ENCODE measurements at places on chromosomes 11 and 22.
A peak's percentile ranks its signal among the peaks of the same experiment; 100 is the strongest.

DNA sequence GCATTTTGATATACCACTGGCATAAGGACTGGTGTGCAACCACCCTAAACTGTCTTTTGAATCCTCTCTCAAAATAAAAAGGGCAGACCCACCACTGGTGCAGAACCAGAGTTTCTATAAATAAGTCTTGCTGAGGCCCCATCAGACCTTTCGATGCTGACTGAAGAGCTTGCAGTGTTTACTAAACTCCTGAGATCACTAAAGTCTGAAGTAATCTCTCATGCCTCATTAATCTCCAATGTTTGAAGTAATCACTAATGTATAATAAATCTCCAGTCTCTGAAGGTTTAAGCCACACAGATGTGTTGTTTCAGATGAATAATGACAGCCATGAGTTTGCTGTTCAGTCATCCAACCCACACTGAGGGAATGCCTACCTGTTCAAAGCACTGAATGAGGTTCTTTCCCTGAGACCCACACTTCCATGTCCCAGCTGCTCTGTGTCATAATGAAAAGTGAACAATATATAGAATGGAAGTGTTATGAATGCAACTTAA lies 50.6 kb upstream of the DEUP1 start:
- DNase-seq, result no peak

- DNase-seq, result no peak
These were observed 42.5 kb upstream of the AQP11 start for GRCh38 chr11:77547047-77547836.

DNA sequence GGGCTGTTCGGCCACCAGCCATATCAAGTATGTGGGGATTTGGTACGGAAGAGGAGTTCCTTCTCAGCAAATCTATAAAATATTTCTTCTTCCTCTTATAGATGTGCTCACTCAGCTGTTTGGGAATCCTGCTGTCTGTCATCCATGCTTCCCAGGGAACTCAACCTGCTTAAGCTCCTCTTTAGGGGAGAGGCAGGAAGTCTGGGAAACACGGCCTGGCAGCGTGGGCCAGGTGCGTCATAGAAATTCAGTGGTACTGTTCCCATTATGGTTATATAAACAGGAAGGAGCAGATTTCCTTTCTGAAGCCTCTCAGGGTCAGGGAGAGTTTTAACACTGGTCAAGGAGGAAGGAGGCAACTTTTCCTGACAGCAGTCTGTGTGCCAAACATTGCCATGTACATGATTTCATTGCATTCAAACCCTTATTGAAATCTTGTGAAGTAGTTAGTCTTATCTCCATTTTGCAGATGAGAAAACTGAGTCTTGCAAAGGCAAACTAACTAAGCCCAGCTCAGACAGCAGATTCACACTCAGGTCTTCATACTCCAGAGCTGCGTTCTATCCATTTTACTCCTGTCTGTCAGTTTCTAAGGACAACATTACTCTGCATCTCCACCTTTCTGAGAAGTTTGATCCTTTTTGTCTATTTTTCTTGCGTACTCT lies 35.4 kb upstream of the AMOTL1 start:
- DNase-seq, result peak; percentile 97

DNA sequence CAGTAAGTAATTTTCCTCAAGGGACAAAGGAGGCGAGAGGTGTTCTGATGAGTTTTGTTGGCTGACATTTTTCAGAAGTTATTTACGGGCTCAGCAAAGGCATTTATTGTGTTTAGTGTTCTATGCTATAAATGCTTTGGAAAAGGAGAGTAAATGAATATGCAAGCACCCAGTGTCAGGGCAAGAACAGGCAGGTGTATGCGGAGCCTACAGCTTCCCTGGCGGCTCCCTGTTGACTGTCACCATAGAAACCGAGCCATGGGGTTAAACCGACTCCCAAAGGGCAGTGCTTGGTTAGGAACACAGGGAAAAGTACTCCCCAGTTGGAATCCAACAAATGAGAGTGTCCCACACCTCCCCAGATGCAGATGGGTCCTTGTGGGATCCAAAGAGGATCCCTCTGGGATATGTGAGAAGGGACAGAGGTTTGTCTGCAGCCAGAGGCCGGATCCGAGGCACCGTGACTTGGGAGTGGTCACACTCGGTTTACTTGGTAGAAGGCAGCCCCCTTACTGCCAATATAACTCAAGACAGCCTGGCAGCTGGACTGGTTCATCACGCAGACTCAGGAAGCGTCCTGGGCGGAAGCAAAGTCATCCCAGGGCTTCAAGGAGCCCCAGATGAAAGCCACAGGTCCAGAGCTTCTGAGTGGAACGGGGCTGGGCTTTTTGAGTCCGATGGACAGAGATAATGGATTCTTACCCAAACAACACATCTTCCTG lies 329.7 kb downstream of the CTTN start:
- no peak for DNase-seq

DNA sequence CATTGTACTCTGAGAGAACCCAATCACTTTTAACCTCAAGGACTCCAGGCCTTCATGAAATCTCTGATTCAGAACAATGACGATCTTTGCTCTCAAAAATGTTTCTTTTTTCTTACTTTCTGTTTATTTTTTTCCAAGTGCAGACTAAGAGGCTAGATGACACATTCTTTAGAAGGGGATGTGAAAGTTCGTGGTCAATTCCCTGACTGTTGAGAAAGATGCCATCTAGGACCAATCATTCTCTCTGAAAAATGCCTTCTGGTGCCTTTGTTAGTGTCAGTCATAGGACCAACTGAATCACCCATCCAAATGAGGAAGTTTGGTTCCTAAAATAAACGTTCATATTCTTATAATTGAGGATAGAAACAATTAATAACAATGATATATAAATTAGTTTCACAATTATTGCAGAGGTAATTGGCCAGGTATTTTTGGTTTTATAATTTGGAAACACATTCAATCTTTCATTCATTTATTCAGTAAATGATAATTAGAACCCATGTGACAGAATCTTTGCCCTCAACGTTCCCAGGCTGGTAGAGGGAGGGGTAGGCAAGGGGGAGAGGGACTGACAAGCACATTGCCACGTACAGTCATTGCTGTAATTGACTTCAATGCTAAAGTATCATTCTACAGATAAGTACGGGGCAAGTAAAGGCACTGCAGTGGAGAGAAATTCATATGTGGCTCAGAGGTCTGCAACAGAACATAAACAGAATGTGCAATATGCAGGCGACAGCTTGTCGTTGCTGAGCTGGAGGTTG lies 333.4 kb upstream of the MPPED2 start:
- peak; percentile 16 for DNase-seq

GRCh38 chr22:39592081-39593065 lies 21.8 kb downstream of the CACNA1I start:
- DNase-seq, result peak; percentile 95

DNA sequence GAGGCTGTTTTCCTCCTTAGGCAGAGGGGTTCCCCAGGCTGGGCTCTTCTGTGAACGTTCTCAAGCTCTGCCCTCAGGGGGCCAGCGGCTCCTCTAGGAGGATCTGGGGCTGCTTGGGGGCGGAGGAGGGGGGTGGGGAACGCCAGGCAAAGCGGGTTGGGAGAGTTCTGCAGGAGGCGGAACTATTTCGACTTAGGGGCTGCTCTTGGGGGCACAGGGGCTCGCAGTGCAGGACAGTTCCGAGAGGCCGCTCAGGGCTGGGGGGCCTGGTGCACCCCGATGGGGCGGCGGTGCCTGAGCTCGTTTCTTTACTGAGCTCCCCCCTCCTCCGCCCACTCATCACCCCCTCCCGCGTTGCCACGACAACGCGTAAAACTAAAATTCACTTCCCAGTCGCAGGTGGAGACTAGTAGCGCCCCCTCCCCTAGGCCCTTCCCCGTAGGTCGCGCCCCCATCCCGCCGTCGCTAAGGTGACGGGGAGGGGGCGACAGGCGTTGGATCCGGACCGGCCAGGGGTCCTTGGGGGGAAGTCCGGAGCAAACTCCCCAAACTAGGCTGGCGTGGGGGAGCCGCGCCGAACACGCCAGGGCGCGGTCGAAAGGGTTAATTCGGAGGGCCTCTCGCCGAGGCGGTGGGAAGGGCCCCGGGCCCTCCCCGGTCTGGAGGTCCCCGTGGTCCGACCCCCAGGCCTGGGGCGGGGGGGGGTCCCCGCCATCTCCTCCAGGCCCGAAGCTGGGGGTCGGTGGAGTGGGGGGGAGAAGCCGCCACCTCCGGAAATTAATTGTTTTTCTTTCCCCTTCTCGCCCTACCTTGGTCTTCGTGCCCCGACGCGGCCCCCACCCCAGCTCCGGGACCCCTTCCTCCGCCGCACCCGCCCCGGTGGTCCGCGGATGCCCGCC lies 857 bp downstream of the SHANK3 start:
- DNase-seq, result no peak

GRCh38 chr11:64294774-64295173 lies 3.7 kb downstream of the KCNK4 start:
- DNase-seq, result no peak

DNA sequence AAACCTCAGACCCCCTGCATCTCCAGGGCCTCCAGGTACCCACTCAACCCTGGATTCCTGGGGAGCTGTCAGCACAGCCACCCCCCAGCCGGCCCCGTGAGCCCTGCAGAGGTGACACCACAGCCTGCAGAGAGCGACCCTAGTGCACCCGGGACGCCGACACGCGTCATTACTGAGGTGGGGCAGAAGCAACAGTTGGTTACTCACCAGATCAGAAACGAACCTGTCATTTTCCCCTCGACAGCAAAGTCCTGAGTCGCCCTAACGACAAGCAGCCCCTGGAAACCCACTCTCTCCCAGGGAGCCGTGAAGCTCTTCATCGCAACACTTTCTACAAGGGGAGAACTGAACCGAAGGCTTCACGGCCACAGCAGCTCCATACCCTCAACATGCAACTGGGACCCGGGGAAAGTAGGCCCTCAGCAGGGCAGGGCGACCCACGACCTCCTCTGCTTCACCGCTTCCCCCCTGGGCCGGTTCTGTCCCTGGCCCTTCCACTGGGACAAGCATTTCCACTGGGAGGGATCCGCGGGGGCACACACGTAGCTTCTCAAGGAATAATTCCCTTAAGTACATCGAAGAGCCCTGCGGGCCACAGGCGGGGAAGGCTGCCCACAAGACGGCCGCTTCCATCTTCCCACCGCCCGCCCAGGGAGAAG lies 1.6 kb downstream of the BRD1 start:
- peak; percentile 51 for DNase-seq

DNA sequence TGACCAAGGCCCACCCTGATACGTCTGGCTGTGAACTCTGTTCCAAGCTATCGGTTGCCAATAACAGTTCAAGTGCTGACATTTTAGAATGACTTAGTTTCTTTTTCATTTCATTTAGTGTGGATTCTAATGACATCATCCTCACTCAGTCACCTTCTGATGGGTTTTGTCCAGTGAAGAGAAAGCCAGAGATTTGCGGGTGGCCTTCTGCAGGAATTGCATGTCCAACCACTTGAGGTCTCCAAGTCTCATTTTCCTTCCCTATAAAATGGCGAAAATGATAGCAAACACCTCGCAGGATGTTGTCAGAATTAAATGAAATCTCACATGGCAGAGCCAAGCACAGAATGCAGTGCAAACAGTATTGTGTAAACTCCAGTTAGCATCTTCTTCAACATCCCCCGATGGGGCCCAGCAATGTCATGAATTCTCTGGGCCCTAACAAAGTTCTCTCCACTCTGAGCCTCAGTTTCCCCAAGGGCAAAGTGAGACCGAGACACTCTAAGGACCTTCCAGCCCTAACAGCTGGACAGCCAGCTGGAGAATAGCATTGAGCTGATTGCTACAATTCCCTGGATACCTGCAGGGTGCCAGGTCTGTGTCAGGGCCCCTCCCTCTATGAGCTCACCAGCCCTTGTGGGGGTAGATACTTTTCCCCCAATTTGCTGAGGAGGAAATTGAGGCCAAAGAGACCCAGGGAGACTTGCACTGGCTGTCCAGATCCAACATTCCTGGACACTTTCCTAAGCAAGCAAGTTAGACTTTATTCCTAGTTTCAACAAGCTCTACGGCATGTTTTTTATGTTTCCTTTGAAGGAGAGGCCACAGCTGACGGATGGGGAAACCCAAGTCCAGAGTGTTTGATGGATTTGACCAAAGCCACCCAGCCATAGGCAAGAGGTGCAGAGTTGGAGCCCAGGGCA lies 286.7 kb downstream of the MN1 start:
- no peak for DNase-seq

- no peak for DNase-seq
These were observed 37.1 kb upstream of the SLC37A2 start for GRCh38 chr11:125025968-125026367.
